ENCODE measurements at places on chromosomes 6 and 20.

DNA sequence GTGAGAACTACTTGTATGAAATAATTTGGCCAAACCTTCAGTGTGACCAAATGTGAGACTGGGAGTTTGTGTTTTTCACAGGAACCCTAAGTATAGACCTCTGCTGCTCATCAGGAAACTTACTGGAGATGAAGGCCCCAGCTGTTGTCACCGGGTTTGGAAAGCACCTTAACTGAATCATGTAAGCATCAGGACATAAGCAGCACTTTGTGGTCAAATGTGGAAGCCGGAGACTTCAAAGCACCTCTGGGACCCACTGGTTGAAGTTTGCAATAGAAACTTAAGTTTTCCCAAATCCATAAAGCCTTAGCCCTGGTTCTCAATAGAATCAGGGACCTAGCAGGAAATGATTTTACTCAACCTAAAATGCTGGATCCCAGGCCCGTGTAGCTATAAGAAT, 14.3 kb downstream of the TTPAL start:
- no peak for DNase-seq

GRCh38 chr6:72260489-72260888, 361.4 kb upstream of the KCNQ5 start:
- DNase-seq: no peak

DNA sequence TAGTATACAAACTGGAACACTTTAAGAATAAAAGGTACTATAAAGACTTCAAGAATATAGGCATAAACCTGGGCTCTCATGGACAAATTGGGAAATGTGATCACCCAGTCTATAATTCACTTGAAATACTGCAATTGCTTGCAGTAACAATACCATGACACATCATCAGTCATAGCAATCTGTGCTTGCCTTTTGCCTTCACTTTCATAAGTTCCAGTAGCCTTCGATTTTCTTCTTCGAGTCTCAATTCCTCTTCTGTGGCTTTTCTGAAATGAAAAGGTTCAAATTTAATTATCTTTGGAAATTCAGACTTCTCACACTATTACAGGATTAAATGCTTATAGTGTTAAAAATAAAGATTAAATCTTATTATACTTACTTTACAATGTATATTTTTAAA, 96.3 kb upstream of the ZBTB24 start:
- no peak for DNase-seq

GRCh38 chr6:2940851-2941250, 30.5 kb downstream of the SERPINB6 start:
- DNase-seq: no peak

DNA sequence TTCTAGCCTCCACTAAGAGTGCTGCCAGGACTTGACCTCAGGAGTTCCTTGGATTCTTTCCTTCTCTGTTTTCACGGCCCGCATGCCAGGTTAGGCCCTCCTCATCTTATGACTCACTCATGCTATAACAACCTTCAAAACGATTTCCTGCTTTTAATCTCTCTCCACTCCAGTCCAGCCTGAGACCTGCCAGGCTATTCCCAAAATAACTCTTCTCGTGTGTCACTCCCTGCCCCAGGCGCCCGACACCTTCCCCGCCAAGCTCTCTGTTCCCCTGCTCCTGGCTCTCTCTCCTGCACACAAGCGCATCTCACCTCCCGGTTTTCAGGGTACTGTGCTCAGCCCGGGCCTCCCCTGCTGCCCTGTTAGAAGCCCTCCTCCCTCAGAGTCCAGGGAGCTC, 64.1 kb upstream of the RPS6KA2 start:
- no peak for DNase-seq

DNA sequence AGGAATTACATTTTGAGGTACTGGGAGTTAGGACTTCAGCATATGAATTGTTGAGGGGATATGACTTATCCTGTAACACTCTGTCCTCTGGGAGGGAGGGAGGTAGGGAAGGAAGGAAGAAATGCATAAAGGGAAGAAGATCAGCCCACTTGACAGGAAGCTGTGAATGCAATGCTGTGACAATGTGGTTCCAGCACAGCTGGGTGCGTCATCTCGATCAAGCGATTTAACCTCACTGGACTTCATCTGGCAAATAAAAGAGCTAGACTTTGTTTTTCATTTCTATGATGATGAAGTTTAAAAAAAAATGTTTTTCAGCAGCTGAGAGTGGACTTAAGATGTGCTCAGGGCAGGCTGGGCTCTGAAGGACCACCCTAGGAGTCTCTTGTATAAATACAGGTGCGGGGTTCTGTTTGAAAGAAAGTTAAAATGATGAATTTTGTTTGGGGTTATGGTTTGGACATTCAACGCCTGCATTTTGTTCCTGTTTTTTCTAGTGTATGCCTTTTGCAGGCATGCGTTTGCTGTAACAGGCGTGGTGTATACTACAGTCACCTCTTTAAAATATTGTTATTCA, 178.1 kb downstream of the RIMS1 start:
- no peak for DNase-seq

DNA sequence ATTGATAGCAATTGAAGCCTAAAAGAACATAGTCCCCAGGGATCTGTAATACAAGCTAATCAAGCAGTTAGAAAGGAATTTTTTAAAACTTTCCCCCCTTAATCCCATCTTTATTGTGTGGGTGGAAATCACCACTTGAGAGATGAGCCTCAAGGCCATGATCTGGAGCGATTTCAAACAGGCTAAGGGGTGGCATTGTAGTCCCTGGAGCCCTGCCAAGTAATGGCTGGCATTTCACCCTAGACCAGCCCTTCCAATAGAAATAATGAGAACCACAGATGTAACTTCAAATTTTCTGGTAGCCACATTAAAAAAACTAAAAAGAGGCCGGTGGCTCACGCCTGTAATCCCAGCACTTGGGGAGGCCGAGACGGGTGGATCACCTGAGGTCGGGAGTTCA, 46.9 kb downstream of the PRDM1 start:
- DNase-seq: no peak

DNA sequence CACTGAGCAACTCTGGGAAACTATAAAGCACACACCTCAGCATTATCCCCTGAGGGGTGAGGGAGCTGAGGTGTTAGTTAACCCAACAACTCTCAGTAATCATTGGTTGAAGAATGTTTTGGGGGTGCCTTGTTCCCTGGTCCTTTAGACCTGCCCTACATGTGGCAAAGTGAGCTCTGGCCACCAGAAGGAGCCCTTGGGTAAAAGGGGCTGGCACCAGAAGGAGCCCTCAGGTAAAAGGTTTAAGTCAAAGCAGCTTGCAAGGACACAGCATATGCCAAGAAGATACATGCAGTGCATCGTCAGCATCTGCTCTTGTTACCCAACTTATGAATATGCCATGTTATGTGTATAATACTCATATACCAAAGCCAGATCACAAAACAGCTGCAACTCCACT, 1081.7 kb downstream of the KIF16B start:
- DNase-seq: no peak

GRCh38 chr6:26421259-26422144, 18.8 kb upstream of the BTN3A3 start:
- DNase-seq: peak; percentile 30

DNA sequence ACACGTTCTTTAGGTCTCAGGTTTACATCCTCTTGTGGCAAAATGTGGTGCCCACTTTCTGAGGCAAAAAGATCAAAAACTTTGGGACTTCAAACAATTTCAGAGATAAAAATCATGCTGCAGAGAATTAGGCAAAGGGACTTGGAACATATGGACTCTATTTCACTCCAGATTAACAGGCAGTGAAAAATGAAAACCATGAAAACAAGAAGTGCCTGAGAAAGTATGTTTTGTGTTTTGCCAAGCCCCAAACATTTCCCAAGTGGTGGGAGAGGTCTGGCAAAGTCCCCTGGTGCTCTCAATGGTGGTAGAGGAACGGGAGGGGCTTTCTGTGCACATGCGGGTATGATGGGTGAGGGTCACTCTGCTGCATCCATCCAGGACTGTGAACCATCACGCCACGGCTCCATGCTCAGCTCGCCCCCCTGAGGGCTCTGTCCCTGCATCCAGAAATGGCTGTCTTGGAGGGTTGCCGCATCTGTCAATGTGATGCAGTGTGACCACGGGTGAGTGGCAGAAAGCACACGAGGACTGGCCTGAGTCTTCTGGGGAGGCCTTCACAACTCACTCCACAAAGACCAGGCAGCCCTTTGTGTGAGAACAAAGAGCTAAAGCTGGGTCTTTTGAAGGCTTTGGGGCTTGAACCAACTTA, 43.2 kb upstream of the TBC1D7 start:
- DNase-seq: no peak

DNA sequence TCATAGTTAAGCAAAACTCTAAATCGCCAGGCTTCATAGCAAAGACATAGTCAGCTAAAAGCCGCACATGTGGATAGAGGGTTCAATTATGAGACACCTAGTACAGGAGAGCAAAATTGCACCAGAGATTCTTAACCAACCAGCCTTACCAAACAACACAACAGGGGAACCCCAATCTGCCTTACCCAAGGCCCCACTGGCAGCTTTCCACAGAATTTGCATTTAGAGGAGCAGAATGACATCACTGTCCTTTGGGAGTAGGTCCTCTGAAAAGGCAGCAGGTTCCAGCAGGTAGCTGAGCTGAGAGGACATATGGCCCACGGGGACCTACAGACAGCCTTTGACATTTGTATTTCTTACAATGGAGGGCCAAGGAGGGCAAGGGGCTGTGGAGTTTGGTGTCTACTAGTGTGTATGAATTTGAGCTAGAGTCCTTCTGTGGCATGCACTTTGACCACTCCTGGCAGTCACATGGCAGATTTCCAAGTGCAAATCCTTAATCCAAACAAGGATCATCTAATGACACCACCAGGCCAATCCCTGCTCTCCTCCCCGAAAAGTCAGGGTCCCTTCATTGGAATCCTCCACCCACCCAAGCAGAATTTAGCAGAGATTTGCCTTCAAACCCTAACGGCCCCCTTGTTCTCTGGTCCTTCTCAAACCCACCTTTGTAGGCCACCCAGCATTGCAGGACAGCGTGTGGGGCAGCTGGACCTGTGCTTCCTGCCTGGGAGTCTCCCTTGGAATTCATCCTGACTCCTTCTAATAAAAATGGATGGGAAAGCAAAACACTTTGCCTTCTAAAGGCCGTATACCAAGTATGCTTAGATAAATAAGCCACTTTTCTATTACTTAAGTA, 171.2 kb upstream of the SUPT3H start:
- DNase-seq: no peak

- DNase-seq: no peak
Observed at GRCh38 chr6:160027076-160027475, 58.2 kb downstream of the IGF2R start.

DNA sequence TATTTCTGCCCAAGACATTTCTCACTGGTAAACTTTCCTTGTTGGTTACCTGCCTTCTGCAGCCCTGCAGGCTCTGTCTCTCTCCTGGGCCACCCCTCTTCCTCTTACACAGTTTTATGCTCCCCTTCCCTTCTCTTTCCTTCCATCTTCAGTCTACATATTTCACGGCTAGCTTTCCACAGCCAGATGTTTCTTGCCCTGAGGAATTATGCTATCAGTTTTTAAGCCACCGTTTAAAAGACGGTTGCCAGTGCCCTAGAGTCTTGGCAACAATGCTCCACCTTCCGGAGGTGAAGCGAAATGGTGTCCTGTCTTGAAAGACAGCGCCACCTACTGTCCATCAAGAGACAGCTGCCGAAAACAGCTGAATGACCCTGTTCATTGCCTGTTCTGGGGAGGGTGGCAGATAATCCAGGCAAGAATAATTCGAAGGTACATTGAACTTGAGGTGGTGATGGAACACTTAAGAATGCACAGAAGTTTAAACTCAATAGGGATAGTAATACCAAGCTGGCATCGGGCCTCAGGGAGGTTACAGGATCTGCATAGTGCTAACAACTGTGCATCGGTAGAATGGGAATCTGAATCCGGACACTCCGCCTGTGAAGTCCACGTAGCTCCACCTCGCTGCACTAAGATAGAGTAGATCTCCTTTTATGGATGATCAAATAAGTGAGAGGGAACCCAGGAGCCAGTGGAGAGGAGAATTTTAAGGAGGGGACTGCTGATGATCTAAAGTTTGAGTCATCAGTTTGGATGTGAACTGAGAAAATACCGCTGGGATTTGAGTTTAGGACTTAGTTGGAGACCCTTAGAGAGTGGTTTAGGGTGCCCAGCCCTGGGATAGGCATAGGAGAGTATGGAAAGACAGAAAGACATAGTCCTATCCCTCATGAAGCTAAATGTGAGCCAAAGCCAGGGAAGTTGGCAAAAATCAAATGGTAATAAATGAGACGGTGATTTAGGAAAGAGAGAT, 4.8 kb upstream of the TRIM40 start:
- DNase-seq: peak; percentile 70

GRCh38 chr6:93177438-93177837, 241.9 kb downstream of the EPHA7 start:
- DNase-seq: no peak

DNA sequence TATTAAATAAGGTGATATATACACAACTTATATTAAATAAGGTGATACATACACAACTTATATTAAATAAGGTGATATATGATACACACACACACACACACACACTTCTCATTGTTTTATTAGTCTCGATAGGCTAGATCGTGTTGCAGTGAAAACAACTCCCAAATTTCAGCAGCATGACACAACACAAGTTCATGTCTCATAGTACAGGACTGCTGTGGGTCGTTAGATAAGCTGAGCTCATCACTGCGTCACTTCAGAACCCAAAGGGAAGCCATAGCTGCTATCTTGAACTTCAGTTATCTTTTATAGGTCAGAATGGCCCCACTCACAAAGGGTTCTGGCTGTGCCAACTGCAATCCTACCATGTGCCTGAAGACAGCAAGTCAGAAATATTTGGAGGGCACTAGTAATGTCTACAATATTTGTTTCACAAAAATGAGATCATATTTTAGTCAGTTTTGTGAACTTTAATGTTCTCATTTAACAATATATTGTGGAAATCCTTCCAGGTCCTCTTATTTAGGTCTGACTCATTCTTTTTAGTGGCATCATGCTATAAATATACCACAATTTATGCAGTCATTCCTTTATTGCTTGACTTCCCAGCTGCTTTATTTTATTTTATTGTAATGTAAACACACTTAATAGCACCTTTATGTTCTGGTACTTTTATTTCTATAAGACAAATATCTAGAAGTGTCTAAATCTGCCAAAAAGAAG, 290.2 kb downstream of the PHACTR1 start:
- no peak for DNase-seq

DNA sequence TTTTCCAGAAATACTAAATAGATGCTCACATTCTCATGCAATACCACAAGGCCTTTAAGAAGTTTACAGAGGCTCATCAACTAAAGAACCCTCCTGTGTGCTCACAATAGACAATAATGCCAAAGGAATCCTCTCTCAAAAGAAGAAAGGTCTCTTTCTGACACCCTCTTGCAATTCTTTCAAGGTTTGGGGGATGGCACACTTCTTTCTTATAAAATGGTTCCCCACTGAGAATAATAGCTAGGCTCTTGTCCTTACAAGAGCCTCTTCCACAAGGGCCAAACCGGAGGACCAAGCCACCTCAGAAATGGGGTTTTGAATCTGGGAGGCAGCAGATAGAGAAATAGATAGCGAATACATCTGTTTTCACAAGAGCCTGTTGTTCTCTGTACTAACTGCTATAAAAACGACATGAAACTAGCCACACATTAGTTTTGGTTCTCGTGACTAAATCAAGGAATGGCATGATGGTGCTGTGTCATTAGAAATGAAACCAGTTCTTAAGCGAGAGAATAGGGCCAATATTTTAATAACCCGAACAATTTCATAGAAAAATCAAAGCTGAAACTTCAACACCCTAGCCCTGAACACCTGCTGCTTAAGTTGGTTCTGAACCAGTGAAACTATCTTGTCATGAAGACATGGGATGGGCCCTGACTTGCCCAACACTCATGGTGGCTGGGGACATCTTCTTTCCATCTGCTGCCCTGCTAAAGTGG, 81.1 kb downstream of the PRDM1 start:
- DNase-seq: no peak

GRCh38 chr6:142854589-142855488, 90.1 kb downstream of the HIVEP2 start:
- no peak for DNase-seq

Data from NCI-H1930 (cell line).